ENCODE measurements at places on chromosomes 6 and 20. TPM values are rescaled to one million over a fixed set of nuclear protein-coding genes. Genes with fewer than 3 reads are reported as not detected.

- no peaks in the 10 kb centered on the region for H3K27me3 ChIP-seq
- no peak overlapping the region for H3K27ac ChIP-seq
- H3K4me3 ChIP-seq, result no peak overlapping the region
- DNase-seq, result no peak
- peaks cover 6% of the 10 kb centered on the region for H3K4me1 ChIP-seq
- no peaks in the 10 kb centered on the region for H3K36me3 ChIP-seq
Observed at GRCh38 chr6:106694343-106694742, 65.0 kb downstream of the QRSL1 start.

DNA sequence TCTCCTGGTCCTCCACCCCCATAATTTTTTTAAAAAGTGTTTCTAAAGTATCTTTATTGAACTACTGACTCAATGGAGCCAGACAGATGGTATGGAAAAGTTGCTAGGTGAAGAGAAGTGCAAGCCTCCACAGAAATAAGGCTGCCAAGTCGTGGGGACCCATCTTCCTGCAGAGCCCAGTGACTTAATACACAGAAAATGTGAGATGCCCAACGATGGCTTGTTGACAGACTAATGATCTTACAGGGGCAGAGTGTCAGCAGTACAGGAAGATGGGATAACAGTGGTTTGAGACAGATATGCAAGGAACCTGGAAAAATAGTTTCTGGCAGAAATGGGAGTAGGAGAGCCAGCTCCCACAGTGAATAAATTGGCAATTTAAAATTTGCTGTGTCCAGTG lies 43.3 kb downstream of the FYN start:
- no peaks in the 10 kb centered on the region for H3K36me3 ChIP-seq
- H3K27me3 ChIP-seq, result no peaks in the 10 kb centered on the region
- no peak for DNase-seq
- H3K27ac ChIP-seq, result no peak overlapping the region

TASP1 gene
- total RNA-seq, result 10.9 TPM

ULBP3 gene
- 3.3 TPM for total RNA-seq

- H3K27me3 ChIP-seq, result no peaks in the 10 kb centered on the region
- H3K4me1 ChIP-seq, result no peaks in the 10 kb centered on the region
- no peaks in the 10 kb centered on the region for H3K36me3 ChIP-seq
- DNase-seq, result no peak
Observed at GRCh38 chr6:136682292-136682691, 110.0 kb downstream of the MAP3K5 start.

EEF1A2 gene
- total RNA-seq, result 27.9 TPM

DOK5 gene
- total RNA-seq, result 13.0 TPM

- H3K4me3 ChIP-seq, result no peak overlapping the region
- no peaks in the 10 kb centered on the region for H3K27me3 ChIP-seq
- no peak overlapping the region for H3K27ac ChIP-seq
- DNase-seq, result no peak
Observed at GRCh38 chr6:154805288-154805911, 72.2 kb downstream of the SCAF8 start.

SPTLC3 gene
- total RNA-seq, result 0.82 TPM

DNA sequence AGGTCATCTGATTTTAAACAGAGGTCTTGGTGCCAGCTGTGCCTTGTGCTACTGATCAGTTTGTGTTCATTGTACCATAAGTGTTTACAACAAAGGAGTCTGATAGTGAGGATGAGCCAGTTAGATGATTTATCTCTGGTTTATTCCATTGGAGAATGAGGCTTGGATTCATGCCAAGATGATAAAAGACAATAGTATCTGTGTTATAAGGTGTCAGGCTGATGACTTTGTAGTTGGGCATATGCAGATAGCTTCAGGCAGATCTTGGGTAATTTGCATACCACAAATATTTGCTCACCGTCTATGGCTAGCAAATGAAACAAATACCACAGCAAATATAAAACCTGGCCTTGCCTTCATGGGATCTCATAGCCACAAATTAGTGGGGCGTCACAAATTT lies 43.3 kb upstream of the PHACTR2 start:
- no peaks in the 10 kb centered on the region for H3K4me1 ChIP-seq
- H3K27me3 ChIP-seq, result no peaks in the 10 kb centered on the region
- no peak for DNase-seq
- no peaks in the 10 kb centered on the region for H3K36me3 ChIP-seq
- H3K27ac ChIP-seq, result no peak overlapping the region
- H3K4me3 ChIP-seq, result no peak overlapping the region

POFUT1 gene
- total RNA-seq, result 24.4 TPM

DNA sequence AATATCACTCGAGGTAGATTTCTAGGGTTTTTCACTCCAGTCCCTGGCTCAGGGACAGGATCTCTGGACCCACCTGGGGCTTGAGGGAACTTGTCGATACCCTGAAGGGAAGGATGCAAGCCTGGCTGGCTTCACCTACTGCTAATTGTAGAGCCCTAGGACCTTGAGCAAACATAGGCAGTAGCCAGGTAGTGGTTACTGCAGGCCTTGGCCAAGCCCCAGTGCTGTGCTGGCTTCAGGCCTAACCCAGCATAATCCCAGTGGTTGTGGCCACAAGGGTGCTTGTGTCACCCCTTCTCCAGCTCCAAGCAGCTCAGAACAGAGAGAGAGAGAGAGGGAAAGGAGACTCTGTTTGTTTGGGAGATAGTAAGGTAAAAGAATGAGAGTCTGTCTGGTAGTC lies 5.8 kb upstream of the MCM9 start:
- H3K36me3 ChIP-seq, result no peaks in the 10 kb centered on the region
- H3K27ac ChIP-seq, result no peak overlapping the region
- no peak overlapping the region for H3K4me3 ChIP-seq
- H3K27me3 ChIP-seq, result no peaks in the 10 kb centered on the region
- DNase-seq, result no peak
- H3K4me1 ChIP-seq, result no peaks in the 10 kb centered on the region

IL17A gene
- not detected for total RNA-seq

THBD gene
- 0.43 TPM for total RNA-seq

DNA sequence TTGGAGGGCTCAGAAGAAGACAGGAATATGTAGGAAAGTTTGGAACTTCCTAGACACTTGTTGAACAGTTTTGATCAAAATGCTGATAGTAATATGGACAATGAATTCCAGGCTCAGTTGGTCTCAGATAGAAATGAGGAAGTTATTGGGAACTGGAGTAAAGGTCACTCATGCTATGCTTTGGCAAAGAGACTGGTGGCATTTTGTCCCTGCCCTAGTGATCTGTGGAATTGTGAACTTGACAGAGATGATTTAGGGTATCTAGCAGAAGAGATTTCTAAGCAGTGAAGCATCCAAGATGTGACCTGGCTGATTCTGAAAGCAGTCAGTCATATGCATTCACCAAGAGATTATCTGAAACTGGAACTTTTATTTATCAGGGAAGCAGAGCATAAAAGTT lies 45.1 kb downstream of the FRK start:
- H3K27me3 ChIP-seq, result no peaks in the 10 kb centered on the region
- H3K4me3 ChIP-seq, result no peak overlapping the region
- no peak for DNase-seq
- no peak overlapping the region for H3K27ac ChIP-seq
- H3K4me1 ChIP-seq, result no peaks in the 10 kb centered on the region
- H3K36me3 ChIP-seq, result no peaks in the 10 kb centered on the region

Measured in H1 (cell line).